ENCODE measurements at places on chromosomes 13 and 19. TPM values are rescaled to one million over a fixed set of nuclear protein-coding genes. Genes with fewer than 3 reads are reported as not detected.
A peak's percentile ranks its signal among the peaks of the same experiment; 100 is the strongest.

Gene NCLN
- total RNA-seq = 39.4 TPM

- DNase-seq = no peak
These were observed 6.7 kb downstream of the CEACAM4 start for GRCh38 chr19:41620171-41620570.

Gene FCHO1
- total RNA-seq = not detected

Gene FBN3
- not detected for total RNA-seq

Gene INSR
- total RNA-seq = 44.2 TPM

DNA sequence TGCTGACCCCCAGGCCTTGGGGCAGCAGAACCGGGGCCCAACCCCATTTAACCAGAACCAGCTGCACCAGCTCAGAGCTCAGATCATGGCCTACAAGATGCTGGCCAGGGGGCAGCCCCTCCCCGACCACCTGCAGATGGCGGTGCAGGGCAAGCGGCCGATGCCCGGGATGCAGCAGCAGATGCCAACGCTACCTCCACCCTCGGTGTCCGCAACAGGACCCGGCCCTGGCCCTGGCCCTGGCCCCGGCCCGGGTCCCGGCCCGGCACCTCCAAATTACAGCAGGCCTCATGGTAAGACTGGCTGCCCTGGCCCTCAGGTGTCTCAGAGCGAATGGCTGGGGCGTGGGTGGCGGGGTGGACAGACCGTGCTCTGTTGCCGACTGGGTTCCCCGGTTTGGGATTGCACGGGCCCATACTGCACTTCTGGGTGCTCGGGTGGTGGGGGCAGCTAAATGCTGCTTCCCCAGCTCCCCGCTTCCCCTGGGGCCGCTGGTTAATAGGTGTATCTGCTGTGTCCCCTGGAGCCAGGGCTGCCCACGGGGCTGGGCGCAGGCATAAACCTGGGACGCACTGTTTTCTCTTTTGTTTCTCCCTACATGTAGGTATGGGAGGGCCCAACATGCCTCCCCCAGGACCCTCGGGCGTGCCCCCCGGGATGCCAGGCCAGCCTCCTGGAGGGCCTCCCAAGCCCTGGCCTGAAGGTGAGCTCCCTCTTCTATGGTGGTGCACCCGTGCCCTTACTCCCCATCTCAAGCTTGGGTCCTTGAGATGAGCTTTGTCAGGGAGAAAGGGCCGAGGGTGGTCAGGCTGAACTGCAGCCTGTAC, 25.7 kb downstream of the SMARCA4 start:
- peak; percentile 76 for DNase-seq

- no peak for DNase-seq
These were observed 9.6 kb upstream of the GPR183 start for GRCh38 chr13:99316657-99317256.

Gene EID2B
- total RNA-seq = 5.1 TPM

- no peak for DNase-seq
These were observed 172.2 kb downstream of the DNAJC15 start for GRCh38 chr13:43195551-43195950.

Gene ZNF837
- 4.4 TPM for total RNA-seq

- no peak for DNase-seq
These were observed 6.9 kb upstream of the CYSLTR2 start for GRCh38 chr13:48646791-48647190.

GRCh38 chr13:96629331-96629730, 364.9 kb downstream of the OXGR1 start:
- DNase-seq = no peak

DNA sequence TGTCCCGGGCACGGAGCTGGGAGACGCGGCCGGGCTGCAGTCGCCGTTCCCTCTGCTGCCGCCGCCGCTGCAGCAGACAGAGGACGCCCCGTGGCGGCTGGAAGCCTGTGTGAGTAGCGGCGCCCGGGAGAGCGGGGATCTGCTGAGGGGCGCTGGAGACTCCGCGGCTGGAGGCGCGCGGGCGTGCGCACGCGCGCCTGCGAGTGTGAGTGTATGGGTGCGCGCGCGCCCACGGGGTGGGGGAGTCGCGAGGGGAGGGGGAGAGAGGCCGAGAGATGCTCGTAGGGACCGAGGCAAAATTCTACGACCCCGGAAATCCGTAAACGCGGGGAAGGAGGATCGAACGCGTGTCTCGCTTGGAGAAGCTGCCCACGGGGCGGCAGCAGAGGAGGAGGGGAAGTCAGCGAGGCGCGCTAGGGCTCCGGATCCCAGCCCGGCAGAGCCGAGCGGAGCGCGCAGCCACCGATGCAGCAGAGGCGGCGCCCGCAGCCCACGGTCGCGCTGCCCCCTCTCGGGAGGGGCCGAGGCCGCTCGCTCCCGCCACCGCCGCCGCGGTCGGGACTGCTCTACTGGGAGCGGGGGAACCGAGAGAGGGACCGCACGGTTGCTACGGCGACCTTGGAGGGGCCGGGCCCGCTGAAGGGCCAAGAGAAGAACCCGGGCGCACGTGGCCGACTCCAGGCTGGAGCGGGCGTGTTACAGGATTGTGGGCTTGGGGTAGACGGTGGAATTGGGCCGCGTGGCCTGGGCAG, at the start of gene ENOX1:
Gene ENOX1 (minus strand): TSS at position 207 of the 752 bp plus-strand sequence.
- peak; percentile 88 for DNase-seq

DNA sequence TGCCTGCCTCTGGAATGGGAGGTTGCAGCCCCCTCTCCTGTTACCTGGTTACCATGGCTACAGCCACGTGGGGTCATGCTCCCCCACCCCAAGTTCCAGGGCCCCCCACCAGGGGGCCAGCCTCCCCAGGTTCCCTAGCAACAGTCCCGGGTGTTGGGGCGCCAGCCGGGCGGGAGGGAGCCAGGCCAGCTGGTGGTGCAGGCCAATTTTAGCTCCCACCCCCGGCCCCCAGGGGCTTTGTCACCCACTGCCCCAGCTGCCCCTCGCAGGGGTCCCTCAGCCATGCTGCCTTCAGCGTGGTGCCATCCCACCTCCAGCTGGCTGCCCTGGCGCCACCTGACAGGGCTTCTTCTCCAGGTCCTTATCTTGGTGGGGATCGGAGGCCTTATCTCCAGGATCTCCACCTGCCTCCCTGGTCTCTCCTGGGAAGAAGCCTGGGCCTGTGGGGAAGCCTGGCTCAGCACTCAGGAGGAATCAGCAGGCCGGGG, 3.0 kb downstream of the MARK4 start:
- DNase-seq = peak; percentile 85

Data from osteoblast (primary cell).